ENCODE measurements at places on chromosomes 16 and 17.

DNA sequence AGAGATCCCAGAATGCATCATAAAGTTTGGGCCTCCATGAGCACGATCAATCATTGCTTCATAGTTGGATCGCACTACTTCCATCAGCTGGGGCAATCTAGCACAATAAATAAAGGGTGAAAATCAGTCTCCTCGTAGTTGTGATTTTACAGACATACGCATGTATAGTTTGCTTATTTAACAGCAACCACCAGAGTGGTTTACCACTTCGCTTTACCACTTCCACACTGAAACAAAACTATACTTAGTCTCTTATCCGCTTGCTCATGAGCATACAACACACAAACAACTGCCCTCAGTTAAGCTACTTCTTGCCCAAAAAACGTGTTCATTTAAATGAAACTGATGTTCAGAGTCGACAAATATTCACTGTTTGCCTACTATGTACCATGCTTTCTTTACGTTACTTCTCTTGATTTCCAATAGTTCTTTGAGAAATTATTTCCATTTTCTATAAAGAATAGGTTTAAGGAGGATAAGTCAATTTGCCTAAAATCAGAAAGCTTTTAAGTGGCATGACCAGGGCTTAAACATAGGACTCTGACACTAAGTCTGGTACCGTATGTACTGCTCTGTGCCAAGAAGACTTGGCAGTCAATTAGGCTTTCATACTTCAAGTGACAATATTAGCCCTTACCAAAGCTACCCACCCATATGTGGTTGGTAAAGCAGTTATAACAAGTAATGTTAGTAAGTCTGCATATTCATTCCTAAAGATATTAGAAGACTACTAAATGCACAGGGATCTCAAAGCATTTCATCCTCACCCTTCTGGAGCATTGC, 22.0 kb downstream of the SETD6 start:
- no peak for DNase-seq

- no peak for DNase-seq
Observed at GRCh38 chr16:51532551-51532950, 381.5 kb upstream of the SALL1 start.

GRCh38 chr17:81454473-81454872, 58.1 kb downstream of the ACTG1 start:
- DNase-seq, result no peak

DNA sequence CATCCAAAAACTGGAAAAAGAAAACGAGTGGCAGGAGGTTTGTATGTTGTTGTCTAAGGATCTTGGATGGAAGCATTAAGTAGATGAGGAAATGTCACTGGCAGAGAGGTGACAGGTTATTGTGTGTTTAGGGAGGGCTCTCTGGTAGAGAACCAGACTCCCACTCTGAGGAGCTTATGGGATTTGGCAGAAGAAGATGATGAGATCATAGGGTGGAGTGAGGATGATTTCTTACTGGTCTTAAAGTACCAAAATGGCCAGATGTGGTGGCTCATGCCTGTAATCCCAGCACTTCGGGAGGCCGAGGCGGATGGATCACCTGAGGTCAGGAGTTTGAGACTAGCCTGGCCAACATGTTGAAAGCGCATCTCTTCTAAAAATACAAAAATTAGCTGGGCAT, 9.0 kb downstream of the WWOX start:
- no peak for DNase-seq

DNA sequence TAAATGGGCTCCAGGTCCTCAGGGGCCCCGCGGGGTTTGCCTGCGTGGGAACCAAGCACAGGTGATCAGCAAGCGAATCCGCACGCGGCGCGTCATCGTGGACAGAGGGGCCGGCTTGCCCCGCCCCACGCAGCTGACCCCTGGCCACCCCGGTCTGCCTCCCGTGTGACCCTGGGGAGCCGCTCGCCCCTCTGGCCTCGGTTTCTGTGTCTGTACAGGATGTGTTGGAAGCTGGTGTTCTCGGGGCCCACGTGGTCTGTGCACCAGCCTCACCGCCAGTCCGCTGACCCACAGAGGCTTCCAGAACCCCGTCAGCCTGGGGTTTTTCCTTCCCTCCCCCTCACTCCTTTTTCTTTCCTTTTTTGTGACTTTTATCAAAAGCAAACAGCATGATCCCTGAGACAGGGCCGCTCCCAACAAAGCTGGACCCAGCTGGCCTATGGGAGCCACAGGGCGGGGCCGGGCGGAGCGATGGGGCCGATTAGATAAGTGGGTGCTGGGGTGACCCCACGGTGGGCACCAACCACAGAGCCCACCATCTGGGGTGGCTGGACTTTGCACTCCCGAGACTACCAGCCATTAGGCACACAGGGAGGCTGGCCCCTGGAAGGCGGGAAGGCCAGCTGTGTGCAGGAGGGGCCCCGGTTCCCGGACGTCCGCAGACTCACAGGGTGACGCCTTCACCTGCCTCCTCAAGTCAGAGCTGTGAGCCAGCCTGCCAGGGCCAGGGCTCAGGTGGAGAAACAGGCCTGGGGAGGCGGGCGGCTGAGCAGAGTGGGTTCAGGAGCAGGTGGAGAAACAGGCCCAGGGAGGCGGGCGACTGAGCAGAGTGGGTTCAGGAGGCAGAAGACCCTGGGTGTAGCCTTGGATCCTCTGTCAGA, 56.0 kb downstream of the ZFPM1 start:
- DNase-seq, result no peak

DNA sequence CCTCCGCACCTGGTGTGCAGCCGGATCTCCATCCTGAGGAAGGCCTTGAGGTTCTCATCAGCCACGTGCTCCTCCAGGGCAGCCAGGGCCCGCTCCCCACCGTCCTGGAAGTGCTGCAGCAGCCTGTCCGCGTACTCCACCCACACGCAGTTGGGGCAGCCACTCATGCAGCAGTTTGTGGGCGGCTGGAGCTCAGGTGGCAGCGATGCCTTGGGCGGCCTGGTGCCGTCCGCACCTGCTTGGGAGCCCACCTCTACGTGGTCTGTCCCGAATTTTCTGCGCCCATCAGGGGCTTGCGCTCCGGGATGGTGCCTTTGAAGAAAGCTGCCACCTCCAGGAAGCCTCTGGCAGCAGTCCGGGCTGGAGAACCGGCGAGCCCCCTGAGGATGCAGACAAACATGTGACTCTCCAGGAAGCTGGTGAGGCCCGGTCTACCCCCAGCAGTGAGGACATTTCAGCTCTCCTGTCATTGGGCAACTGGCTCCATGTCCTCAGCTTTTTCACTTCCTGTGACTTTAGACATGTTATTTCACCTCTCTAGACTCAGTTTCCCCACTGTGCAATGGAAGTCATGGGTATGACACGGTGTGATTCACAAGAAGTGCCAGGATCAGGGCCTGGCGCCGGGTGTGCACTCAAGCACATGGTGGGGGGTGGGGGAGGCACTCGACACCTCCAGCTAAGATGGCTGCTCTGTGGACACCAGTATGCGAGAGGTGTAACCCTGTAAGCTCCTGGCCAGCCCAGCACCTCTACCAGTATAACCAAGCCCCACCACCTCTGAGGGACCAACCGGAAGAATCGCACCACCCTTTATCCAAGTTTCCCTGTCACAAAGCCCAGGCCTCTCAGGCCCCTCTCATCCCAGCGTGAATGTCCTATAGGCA, 957 bp downstream of the OXLD1 start:
- no peak for DNase-seq

DNA sequence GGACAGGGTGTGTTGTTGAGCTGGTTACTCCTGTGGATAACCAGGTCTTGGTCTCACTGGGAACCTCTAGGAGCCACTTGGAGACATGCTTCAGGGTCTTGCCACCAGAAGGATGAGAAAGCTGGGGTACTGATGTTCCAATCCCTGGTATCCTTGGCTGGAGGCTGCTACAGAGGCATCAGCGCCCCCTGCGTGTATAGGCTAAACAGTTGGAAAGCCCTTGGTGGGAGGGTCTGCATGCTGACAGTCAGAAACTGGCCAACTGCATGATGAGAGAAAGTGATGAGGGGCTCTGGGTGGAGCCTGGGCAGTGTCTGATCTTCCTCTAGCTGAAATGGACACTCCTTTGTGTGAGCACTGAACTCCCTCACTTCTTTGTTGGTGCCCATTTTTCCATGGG, 536.9 kb downstream of the XYLT1 start:
- DNase-seq, result no peak

- no peak for DNase-seq
Observed at GRCh38 chr17:78637643-78638420, 60.6 kb upstream of the DNAH17 start.

DNA sequence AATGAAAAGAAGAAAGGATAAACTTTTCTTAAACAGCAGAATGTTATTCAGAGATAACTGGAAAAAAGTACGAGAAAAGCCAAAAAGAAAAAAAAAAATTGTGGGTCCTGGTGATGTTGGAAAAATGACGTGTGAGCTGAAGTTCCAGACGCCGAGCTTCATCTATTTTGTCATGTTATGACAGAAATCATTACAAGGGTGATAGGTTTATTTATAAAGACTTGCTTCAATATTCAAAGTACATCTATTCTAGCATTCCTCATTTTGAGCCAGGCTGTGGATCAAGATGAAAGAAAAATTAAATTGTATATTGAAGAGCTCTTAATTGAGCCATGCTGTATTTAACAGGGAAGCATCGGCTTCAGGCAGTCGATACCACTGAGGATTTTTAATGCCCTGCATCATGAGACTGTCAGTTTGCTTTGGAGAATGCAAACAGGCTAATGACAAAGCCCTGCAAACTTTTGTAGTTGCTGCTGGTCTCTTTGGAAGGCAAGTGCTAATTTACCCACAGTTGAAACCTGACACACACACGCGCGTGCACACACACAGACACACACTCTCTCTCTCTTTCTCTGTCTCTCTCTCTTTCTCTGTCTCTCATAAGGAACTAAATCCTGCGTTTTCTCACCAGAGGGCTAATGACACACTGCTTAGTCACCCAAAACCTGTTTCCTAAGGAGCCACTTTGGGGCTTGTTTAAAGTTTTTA, 110.7 kb downstream of the WWOX start:
- no peak for DNase-seq

- no peak for DNase-seq
Observed at GRCh38 chr16:50457423-50457822, 88.6 kb upstream of the BRD7 start.

DNA sequence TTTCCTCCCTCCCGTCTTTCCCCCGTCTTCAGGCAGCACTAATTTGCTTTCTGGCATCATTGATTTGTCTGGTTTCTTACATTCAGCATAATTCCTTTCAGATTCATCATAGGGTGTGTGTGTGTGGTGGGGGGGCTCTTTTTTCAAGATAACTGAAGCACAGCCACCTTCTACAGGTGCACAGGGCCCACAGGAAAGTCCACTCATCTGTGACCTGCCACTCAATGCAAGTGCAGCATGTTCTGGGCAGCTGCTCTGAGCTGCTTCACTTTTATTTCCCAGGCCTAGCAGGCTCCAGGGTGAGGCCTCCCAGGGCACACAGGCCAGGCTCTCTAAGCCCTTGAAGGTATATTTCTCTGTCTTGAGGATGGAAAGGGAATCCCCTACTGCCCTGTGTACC, 35.2 kb upstream of the MYH10 start:
- no peak for DNase-seq

GRCh38 chr16:10618710-10619209, 38.4 kb upstream of the EMP2 start:
- DNase-seq, result no peak

GRCh38 chr17:57327176-57327970, 71.0 kb downstream of the MSI2 start:
- DNase-seq, result no peak

DNA sequence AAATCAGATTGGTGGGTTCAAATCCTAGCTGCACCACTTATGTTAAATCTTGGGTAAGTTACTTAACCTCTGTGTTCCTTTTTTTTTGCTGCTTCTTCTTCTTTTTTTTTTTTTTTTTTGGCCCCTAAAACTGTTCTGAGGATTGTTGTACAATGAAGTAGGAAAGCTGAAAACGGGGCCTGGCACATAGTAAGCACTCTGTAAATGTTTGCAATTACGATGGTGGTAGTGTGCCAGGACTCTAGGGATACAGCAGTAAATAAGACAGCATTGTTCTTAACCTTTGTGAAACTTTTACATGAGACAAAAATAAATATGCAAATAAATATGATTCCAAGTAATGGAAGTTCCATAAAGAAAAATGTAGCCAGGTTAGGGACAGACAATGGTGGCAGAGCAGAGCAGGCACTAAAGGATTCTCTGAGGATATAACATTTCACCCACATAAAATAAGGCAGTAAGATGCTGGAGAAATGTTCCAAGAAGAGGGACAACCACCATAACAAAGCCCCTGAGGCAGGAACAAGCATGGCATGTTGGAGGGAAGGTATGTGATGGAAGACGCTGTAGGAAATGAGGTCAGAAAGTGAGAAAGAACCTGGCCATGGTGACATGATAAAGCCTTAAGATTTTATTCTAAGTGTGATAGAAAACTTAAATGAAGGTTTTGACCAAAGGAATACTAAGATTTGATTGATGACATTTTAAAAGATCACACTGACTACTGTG, 127.3 kb downstream of the NLK start:
- DNase-seq, result no peak

GRCh38 chr17:14959106-14959648, 305.9 kb downstream of the PMP22 start:
- DNase-seq, result no peak

DNA sequence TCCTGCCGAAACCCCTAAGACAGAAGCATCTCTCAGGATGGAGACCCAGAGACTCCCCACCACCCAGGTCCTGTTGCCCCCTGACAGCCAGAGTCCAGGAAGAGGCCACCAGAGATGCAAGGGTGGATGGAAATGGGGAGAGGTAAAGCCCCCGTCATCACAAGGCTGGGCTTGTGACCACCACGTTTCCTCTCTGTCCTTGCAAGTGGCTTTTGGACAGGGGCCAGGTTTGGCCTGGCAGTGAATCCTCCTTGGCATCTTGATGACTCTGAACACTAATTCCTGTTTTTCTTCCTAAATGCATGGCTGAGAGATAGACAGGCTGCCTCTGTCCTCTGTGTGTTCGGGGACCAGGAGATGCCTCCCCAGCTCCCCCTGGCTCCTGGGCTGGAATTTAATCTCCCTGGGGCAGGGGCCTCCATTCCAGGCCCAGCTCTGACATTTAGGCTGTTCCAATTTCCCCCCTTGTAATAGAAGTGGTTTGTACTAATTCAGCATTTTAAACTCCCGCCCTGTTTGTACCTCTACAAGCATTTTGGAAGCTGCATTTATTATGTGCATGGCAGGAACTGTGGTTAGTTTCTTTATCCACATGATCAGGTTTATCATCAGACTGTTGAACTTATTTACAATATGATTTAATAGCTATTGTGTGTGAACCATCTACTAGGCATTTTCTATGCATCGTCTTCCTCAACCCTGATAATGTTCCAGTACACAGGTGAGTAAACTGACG, 116.1 kb upstream of the IRX6 start:
- no peak for DNase-seq

GRCh38 chr17:57152967-57153528, 68.0 kb downstream of the AKAP1 start:
- no peak for DNase-seq

GRCh38 chr17:57559226-57559625, 185.9 kb downstream of the CCDC182 start:
- DNase-seq, result no peak

- DNase-seq, result no peak
Observed at GRCh38 chr16:969508-970385, 1.0 kb downstream of the LMF1 start.

DNA sequence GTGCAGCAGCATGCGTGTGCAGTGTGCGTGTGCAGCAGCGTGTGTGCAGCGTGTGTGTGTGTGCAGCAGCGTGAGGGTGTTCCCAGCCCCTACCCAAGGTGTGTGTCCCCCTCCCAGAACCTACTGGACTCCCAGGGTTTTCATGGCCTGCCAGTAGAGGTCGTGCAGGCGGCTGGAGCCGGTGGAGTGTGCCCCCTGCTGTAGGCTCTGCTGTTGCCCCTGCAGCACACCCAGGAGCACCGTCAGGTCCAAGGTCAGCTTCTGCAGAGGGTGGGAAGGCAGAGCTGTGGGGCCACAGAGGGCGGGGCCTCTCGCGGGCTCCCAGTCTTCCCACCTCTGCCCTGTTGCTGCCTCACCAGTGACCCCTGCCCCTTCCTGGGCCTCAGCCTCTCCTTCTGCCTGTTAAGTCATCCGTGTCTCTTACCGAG, 14.9 kb downstream of the MYBBP1A start:
- DNase-seq, result no peak
